ENCODE measurements at places on chromosomes 7 and 10.

GRCh38 chr10:63521416-63522276 lies 445 bp downstream of the REEP3 start:
- DNase-seq, result peak; percentile 77

- DNase-seq, result no peak
These were observed 199.9 kb upstream of the GRB10 start for GRCh38 chr7:50982626-50983025.

DNA sequence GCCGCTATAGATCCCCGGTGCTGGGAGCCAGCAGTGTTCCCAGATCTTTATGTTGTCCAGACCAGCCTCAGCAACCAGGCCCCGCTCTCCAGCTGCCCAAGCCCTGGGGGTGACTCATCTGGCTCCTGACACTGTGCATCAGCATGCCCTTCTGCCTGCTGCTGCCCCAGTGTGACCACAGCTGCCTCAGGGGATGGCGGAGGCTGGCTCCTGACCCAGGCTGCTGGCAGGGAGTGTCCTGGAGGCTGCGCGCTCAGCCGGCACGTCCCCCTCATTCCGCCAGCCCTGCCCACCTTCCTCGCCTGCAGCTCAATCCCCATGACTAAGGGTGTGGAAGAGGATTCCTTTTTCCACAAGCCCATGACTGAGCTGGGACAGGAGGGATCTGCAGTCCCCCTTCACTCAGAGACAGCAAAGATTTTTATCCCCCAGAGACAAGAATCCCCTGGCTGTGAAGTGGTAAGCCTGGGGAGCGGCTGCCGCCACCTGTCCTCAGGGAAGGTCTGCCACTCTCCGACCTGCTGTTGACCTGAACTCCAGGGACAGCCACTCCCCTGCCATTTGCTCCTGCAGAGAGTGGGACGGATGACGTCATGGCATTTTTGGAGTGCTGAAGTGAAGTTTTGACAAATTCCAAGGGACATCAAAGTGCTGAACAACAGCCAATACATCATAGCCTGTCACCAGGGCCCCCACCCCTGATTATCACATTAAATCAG lies 182.8 kb upstream of the BMPER start:
- DNase-seq, result peak; percentile 44

GRCh38 chr7:28123752-28124151 lies 56.8 kb downstream of the JAZF1 start:
- DNase-seq, result no peak

- peak; percentile 92 for DNase-seq
These were observed 89.7 kb upstream of the STEAP1B start for GRCh38 chr7:22589641-22590201.

- no peak for DNase-seq
These were observed 32.2 kb downstream of the ZCCHC24 start for GRCh38 chr10:79413196-79413595.

DNA sequence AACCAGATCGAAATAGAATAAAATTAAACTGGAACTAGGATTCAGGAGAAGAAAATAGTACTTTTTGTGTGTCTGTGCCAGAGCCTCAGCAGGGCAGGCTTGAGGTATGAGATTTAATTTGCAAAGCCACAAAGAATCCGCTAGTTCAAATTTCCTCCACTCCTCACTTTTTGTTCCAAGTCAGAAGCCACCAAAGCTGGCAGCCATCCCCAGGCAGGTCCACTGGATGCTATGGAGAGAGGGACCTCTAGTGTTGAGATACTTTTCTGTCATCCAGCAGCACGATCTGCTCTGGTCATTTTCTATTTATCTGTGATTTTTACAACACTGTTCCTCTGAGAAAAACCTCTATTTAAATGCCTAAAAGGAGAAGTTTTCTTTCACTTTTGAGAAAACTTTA lies 147.9 kb upstream of the FRMD4A start:
- DNase-seq, result peak; percentile 91

DNA sequence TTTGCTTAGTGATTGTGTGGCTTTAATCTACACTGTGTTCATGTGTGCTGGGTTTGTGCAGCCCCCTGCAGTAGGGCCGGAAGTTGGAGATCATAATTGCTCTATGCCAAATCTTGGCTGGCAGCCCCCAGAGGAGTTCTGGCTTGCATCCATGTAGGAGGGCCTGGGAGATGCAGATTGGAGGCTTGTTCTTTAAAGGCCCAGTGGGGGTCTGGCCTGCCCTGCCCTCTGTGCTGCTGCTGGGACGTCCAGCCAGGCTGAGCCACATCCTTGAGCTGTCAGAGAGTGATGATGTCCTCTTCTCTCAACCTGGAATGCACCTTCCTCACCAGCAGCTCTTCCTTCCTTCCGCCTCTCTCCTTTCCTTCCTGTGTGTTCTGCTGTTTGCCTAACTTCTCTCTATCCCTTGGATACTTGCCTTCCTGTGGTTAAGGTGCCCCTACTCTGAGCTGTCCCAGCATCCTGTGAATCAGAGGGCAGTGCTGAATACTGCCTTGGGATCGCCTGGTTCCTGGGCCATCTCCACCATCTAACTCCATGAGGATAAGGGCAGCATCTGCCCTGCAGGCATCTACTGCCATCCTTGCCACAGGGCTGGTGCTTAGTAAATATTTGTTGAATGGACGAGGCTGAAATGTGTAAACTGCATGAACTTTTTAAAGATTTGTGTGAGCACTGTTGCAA lies 30.2 kb downstream of the DOCK1 start:
- peak; percentile 29 for DNase-seq

DNA sequence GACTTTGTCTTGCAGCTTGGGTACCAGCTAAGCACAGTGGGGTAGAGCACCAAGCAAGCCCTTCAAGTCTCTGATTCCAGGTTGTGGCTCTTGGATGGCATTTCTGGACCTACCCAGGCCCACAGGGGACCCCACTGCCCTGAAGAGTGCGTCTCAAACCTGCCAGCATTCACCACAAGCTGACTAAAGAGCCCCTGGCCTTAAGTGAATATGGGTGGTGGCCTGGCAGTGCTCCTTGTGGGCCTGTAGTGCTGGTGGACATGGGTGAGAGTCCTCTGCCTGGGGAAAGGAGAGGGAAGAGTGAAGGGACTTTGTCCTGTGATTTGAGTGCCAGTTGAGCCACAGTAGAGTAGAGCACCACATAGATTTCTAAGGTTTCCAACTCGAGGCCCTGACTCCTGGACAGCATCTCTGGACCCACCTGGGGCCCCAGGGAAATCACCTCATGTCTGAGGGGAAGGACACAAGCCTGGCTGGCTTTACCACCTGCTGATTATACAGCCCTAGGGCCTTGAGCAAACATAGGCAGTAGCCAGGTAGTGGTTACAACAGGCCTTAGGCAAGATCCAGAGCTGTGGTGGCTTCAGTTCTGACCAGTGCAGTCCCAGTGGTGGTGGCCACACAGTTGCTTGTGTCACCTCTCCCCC lies 23.7 kb downstream of the GSDME start:
- DNase-seq, result no peak

DNA sequence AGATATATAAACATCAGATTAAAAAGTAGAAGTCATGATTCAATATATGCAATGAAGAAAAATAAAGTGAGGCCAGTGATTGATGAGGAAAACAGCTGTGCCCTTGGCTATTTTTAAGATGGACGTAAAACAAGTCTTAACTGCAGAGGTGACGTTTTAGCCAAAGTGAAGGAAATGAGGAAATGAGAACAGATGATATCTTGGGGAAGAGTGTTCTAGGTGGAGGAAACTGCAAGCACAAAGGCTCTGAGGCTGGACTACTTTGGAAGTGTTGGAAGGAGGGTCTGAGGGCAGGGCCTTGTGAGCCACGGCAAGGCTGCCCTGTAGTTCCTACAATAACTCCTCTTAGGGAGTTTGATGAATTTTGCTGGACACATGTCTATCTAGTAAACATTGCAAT lies 140.5 kb upstream of the AKR1E2 start:
- DNase-seq, result no peak

- peak; percentile 15 for DNase-seq
These were observed 67.6 kb downstream of the ITGA8 start for GRCh38 chr10:15652117-15652516.
